Stimulated activated CD8-positive, alpha-beta memory T cell treated with anti-CD3 and anti-CD28 coated beads, Interleukin-2, amount 100 ng/mL, for 1 hour (primary cell): ENCODE measurements at places on chromosomes 4 and X.

DNA sequence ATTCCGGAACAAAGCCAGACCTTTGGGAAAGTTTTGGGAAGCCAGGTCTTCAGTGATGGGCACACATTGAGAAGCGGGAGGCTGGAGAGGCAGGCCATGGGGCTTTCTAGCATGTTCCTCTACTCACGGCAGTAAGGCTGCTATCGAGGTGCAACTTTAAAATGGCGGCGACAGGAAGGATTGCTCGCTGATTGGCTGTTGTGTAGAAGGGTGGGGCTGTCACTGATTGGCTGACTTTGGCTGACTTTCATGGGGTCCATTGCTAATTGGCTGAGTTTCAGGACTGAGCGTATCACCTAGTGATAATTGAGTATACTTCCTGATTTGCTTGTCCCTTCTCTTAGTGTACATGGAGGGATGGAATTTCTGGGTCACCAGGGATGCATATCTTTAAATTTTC lies 19.7 kb upstream of the GLOD5 start:
- DNase-seq: no peak

- DNase-seq: peak; percentile 48
Measured at GRCh38 chr4:77852892-77853495, 9.6 kb upstream of the MRPL1 start.

DNA sequence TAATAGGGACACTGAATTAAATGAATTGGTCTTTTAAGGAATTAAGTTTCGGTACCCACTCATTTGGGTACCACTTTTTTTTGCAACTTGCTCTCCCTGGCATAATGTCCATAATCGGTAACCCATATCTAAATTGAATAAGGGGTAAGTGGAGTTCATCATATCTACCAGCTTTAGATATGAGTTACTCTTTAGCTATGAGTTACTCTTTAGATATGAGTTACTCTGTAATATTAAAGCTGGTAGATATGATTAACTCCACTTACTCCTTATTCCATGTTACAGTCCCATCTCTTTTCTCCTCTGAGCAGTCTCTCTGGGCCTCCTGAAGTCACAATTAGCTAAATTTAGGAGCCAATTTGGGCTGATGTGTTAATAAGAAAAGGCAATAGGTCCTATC lies 85.7 kb downstream of the TEX13C start:
- no peak for DNase-seq

GRCh38 chr4:130563185-130563888 lies 1467.4 kb downstream of the C4orf33 start:
- no peak for DNase-seq

- no peak for DNase-seq
Measured at GRCh38 chrX:47283015-47283771, 50.4 kb downstream of the USP11 start.

DNA sequence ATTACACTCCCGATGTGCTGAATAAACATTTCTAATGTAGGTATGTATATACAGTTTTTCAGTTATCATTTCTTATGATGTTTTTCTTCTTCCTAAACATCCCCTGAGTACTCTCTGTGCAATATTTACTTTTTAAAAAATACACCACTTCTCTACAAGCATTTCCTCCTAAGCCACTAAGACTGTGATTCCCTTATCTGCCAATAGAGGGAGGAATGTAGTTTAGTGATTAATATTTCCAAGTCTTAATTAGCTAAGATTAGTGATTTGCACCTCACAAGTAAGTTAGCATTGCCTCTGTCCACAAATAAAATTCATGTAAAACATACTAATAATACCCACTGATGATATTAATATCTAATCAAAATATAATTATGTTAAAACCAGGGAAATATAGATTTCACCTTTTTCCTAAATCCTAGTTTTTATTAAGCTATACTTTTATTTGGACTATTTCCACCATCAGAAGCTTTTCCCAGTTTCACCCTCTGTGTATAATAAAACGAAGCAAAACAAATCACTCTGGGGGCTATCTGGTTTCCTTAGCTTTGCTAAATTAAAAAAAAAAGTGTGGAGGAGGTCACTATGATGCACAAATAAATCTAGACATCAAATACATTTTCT lies 909.1 kb downstream of the FAT4 start:
- no peak for DNase-seq

GRCh38 chrX:125544031-125544660 lies 224.5 kb downstream of the TEX13C start:
- DNase-seq: no peak

DNA sequence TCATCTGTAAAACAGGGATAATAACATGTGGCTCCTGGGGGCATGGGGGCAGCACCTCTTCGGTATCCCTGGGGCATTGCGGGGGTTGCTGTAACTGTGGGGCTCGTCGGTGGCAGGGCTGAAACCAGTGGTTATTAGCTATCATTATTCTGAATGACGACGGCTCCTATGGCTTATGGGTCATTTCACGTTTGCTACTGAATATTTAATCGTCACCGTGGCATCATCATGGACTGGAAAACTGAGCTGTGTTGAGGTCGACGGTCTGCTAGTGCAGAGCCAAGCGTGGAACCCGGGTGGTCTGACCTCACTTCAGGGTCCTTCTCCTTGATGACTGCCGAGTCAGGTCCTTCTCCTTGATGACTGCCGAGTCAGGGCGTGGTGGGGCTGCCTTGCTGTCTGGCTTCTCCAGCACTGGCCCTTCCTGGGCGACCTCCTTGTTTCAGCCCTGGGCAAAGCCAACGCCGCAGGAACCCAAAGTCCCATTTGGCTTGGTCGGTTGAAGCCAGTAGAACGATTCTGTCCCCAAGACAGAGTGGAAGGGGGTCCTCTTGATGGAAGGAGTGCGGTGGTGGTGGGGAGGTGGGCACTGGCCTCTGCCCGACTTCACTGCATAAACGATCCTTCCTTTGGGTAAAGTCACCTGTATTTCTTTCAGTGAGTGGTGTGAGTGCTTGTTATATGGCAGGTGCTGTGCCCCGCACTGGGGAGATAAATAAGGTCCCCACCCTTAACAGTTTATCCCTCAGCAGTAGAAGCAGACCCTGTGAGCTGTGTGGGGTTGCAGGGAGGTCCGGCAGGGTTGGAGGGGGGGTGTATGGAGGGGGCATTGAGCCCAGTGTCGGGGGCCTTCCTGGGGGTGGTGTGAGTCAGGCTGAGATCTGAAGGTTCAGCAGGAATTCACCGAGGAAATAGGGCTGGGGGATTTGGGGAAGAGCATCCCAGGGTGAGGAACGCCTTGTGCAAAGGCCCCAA lies 40.8 kb downstream of the PSAPL1 start:
- no peak for DNase-seq

DNA sequence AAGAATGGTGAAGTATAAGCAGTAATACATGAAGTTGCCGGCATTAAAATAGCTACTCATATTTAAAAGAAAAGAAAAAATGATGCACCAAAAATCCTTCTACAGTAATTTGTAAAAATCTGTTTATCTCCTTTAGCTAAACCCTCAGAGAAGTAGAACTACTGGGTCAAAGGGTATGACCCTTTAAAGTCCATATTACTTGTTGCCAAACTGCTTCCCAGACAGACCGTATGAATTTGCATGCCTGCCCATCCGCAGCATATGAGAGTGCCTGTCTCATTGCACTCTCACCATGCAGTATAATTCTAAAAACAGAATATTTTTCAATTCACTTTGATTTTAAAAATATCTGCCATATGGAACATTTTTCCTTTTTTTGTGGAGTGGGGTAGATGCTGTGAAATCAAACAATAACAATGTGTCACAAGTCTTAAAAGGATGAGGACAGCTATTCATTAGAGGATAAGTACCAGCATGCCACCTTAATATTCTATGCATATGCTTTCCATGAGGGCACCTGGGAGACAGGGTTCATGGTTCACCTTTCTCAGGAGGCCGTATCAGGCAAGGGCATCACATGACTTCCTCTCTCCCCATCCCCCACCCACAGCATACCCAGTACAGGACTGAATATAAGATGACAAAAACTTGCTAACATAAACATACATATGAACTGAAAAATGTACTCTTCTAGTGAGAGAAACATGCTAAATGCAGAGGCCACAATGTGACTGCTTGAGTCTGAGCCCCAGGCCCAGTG lies 17.8 kb downstream of the ZDHHC9 start:
- no peak for DNase-seq

DNA sequence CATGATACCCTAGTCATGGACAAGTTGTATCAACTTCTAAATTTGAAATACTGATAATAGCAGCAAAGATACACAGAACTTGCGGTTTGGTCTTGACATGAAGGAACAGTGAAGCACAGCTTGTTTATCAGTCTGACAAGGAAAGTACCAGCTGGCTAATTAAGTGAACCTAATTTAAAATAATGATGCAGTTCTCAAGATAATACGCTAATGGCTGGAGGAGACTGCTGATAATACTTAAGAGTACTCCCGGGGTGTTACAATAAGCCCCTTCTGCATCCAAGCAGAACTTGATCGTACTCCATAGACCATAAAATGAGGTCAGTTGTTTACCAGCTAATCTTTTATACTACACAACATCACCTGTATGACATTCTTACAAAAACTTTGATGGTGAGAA lies 697.5 kb downstream of the FSTL5 start:
- DNase-seq: no peak

DNA sequence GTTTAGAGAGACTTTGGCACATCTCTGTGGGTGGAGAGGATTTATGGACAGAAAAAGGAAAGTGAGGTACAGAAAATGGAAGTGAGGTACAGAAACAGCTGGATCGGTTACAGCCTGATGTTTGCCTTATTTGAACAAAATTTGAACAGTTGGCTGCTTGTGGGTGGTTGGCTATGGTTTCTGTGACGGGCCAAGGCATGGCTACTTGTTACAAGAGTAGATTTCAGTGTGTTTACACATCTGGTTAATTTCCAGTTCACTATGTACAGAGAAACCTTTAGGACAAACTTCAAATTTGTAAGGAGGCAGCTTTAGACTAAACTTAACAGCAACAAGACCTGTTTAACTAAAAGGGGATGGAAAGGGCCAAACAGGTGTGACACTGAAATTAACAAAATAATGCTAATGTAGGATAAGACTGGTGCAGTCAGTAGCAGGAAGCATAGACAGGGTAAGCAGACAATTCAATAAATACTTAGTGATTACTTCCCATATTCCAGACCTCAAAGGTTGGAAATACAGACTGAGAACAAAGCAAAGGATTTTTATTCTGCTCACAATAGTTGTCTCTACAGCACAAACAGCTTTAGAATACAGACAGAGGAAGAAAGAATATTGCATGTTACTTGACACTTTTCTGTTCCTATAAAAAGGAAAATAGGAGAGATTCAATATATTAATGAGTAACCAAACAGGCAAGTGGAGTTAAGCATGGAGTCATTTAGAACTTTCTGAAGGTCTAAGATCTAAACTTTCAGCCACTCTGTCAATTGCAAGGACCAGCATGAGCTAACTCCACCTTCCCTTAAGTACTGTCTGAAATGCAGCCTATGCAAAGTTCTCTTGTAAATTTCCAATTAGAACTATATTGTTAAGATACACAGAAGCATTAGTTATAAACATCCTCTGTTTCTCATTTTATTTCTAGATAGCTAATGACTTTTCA lies 294.4 kb upstream of the FAT4 start:
- no peak for DNase-seq

GRCh38 chr4:113350576-113350975 lies 301.1 kb downstream of the ANK2 start:
- DNase-seq: no peak

- DNase-seq: peak; percentile 38
Measured at GRCh38 chr4:1177274-1178141, 5.1 kb upstream of the SPON2 start.

- no peak for DNase-seq
Measured at GRCh38 chr4:173855015-173855414, 325.0 kb upstream of the HAND2 start.

GRCh38 chr4:2755821-2756690 lies at the start of gene TNIP2:
TNIP2 (minus strand) TSS chr4:2756336; CDS start chr4:2756289, 47 bp downstream.
- peak; percentile 68 for DNase-seq

DNA sequence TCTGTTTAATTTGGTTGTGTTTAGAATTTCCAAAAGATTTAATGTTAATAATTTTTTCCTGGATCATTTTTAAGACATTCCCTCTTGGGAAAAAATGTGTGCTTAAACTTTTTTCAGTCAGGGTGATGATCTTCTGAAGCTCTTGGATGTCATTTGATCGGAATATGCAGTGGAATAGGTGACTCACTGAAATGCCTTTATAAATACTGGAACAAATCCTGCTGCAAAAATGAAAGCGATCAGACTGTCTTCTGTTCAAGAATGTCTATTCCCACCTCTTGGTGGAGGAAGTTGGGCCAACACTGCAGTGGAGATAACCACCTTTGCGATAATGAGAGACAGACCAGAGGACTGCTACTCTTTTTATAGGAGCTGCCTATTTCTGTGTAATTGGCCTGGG lies 46.7 kb downstream of the LARP1B start:
- no peak for DNase-seq

DNA sequence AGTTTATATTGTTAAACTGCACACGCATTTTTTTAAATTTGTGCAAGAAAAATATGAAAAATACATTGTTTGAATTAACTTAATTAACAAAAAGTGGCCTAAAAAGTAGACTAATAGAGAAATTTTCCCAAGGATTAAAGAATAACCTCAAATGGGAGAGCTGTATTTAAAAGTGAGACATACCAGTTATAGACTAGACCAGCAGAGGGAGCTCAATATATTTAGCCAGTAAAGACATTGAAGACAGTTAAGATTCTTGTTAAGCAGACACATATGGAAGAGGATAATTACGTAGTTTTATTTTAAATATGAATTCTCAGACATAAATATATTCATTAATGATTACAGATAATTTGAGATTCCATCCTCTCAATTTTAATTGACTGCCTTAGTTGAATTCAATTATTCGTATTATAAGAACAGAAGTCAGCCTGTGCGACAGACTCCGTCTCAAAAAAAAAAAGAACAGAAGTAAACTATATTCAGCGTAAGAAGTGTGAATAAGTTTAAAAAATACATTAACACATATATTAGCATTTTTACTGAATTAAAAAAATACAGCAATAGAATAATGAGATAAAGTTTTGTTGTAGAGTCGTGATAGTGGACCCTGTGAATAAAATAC lies 64.8 kb downstream of the GLRA3 start:
- no peak for DNase-seq

- no peak for DNase-seq
Measured at GRCh38 chr4:146742416-146742815, 103.7 kb downstream of the POU4F2 start.

DNA sequence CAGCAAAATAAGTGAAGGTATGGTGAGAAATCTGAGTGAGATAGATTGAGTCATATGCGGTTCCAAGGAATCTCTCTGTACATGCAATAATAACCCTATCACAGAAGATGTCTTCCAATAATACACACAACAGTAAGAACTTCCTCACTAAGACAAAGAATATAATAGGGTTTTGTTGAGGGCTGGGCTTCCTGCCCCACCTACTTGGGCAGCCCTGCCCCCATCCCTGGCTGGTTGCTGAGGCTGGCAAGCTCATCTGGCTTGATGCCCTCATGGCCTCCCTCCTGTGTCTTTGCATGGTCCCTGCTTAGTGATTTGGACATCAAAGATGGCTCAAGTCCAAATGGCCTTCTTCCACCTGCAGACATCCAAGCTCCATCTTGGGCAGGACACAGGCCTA lies 2.7 kb downstream of the GEMIN8 start:
- DNase-seq: no peak

- no peak for DNase-seq
Measured at GRCh38 chrX:2689773-2690666, 1.1 kb upstream of the CD99 start.
